ENCODE measurements at places on chromosomes 12 and 14.
A peak's percentile ranks its signal among the peaks of the same experiment; 100 is the strongest.

DNA sequence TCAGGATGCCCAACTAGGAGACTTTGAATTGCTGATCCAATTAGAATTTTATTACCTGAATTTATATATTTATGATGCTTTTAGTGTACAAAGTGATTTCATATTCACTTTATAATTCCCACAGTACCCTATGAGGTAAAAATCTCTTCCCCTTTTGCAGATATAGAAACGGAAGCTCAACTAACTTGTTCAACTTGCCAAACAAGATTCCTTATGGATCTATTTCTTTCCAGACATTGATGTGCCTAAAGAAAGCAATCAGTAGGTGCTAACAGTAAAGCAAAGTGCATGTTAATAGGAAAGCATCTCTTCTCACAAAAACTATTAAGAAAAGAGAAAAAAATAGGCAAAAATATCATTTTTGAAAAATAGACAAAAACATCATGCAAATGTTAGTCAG, 65.9 kb upstream of the PPP1R12A start:
- DNase-seq = no peak

DNA sequence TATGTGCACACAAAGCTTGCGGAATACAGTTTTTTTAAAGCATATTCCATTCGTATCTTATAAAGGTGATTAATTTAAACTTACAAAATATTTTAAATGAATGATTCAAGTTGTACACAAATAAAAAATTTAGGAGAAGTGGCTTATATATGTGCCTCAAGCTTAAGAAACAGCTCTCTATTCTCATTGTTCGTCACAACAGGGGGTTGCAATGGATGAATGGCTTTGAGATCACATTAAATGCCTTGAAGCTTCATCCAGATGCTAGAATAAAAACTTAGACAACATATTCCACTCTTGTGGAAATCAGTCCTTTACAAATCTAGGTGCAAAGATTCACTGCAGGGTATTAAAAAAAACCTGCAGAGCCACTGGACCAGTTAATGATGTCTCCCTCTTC, 303.9 kb upstream of the LRFN5 start:
- no peak for DNase-seq

DNA sequence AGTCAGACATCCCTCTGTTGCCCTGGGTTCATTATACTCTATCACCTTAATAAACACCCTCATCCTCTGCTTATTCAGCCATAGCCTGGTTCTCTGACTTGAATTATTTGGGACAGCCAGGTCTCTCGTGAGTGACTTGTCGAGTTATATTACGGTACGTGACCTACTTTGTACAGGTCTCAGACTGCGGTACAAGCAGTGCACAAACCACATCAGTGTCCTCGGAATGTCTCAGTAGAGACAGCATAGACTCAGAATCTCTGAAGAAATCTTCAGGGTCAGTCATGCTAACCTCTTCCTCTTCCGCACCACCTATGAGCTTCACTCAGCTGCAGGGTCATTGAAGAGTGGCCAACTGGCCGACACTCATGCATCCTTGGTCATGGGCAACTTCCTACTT, 860.8 kb downstream of the BCL11B start:
- no peak for DNase-seq

DNA sequence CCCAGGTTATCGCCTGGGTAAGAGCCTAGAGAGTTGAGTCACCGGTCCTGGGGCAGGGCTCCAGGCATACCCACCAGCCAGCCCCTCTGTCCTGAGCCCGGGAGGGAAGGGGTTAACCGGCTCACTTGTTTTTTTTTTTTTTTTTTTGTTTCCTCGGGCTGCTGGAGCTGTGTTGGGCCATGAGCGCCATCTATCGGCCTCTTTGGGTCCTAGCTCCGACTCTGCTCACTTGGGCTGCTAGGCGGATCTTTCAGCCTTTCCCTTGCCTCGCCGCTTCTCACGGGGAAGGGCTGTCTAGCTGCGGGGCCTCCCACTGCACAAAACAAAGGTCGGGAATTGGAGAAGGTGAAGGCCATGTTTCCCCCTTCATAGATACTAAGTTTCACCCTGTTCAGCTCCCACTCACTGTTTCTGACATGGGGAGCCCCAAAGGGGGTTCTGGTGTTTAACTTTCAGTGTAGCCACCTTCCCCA, 2.8 kb upstream of the SMUG1 start:
- peak; percentile 77 for DNase-seq

DNA sequence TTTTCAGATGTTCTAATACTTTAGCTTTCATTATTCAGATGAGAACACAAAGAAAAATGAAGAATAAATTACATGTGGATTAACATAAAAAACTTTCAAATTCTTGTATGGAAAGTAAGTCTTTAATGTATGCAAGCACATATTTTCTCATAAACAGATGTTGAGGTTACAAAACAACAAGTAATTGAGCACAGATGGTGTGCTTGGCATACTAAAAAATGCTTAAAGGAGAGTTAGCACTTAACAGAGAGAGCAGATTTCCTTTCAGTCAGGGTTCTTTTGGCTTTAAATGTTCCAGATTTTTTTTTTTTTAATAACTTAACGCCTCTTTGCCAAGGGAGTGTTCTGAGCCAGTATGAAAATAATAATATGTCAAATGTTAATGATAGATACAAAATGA, 96.0 kb downstream of the RASSF9 start:
- DNase-seq = no peak

DNA sequence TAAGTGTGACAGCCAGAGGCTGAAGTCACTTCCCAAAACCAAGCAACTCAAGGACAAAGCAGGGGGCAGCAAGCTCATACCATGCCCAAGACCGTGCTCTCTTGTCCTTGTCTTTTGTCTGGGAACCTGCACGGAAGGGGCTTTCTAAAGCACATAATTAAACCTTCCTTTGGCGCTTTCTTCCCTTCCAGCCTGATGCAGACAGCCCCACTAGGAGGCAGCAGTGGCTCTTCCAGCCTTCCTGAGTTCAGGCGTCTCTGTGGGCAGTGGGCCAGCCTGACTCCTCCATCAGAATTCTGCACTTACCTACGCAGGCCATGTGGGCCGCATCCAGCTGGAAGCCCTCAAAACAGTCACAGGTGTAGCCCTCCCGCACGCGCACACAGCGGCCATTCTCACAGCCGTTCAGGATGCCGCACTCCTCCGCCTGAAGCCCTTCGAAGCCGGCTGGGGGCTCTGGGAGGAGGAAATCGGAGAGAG, 7.6 kb downstream of the ISCA2 start:
- no peak for DNase-seq

- DNase-seq = no peak
Observed at GRCh38 chr12:111807232-111807631, 34.8 kb upstream of the MAPKAPK5 start.

- DNase-seq = no peak
Observed at GRCh38 chr12:60052483-60052882, 456.7 kb downstream of the SLC16A7 start.

DNA sequence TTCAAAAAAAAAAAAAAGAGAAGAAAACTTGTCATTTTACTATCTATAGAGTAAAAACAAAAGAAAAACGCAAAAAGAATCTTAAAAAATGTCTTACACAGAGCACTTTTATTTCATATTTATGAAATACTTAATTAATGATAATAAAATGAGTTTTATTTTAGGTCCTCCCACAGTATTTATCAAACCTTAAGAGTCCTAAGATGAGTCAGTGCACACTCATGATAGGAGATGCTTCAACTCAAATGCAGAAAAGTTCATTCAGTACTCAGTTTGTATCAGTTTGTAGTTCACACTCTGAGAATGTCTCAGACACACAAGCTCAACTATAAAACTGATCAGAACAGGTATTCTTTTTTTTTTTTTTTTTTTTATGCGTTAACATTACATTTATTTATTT, 41.7 kb downstream of the TRIM9 start:
- no peak for DNase-seq

GRCh38 chr14:60093080-60093479, 1.4 kb downstream of the PCNX4 start:
- DNase-seq = no peak

- no peak for DNase-seq
Observed at GRCh38 chr12:8780389-8780788, 42.0 kb upstream of the A2ML1 start.

DNA sequence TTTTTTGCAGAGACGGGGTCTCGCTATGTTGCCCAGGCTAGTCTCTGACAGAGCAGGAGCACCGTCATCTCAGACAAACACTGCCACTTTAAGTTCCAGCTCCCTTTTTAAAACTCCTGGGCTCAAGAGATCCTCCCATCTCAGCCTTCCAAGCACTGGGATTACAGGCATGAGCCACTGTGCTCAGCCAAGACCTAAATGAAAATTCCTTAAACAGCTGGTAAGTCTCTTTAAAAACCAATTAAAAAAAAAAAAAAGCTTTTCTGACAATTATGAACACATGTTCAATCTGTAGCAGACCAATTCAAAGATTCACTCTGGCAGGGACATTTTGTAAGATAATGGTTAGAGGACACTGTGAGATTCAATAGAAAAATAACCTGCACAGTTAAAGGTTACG, 77.8 kb downstream of the HECTD4 start:
- no peak for DNase-seq

DNA sequence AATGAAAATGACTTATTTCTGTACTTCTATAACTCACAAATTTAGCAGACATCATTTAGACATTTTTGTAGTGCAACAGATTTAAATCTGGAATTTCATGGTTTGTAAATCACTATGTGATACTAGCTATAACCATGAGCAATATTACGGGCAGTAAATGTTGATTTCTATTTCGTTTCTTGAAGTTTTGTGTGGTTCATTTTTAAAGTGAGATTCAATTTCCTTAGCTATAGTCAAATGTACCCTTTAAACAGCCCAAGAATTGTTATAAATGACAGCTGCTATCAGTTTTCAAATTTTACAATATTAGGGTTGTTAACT, 30.2 kb downstream of the NUDT4 start:
- no peak for DNase-seq

All from stimulated activated CD4-positive, alpha-beta T cell treated with anti-CD3 and anti-CD28 coated beads, Interleukin-2, amount 100 ng/mL, for 48 hours (primary cell).